ENCODE measurements at places on chromosomes 1 and 21. TPM values are rescaled to one million over a fixed set of nuclear protein-coding genes. Genes with fewer than 3 reads are reported as not detected.

- DNase-seq = no peak
Measured at GRCh38 chr1:69230208-69230607, 337.5 kb upstream of the LRRC7 start.

DNA sequence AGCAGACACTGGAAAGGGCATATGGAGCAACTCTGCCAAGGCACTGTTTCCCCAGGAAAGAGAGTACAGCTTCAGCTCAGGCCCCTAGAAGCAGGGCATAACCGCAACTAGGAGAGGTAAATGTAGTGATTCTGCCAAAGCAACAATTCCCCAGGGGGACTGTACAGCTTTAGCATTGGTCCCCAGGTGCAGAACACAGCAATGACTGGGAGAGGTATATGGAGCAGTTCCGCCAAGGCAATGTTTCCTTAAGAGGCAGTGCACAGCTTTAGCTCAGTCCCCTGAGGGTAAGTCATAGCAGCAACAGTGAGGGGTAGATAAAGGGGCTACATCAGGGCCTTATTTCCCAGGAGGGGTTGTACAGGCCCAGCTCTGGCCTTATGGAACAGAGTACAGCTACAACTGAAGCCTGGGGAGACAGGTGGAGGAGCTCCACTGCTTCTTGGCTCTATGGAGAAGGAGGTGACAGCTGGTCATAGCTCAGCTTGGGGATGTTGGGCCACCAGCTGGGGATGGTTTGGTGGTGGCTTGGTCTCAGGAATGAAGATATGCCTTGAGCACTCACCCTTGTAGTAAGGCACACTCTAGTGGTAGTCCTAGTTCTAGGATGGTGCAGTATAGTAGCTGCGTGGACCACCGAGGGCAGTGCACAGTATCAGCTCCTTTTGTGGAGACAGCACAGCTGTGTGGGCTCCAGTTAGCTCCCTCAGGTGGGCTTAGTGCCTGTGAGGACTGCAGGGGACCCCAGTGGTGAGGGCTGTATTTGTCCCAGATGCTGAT lies 582.7 kb downstream of the PTPRC start:
- DNase-seq = no peak

GRCh38 chr1:176801514-176802020 lies 338.6 kb downstream of the PAPPA2 start:
- DNase-seq = no peak

GRCh38 chr1:228211531-228212414 lies 3.9 kb downstream of the OBSCN start:
- no peak for DNase-seq

- DNase-seq = no peak
Measured at GRCh38 chr1:162573136-162573535, 11.6 kb downstream of the UAP1 start.

- no peak for DNase-seq
Measured at GRCh38 chr1:11053758-11054137, 6.1 kb downstream of the SRM start.

DNA sequence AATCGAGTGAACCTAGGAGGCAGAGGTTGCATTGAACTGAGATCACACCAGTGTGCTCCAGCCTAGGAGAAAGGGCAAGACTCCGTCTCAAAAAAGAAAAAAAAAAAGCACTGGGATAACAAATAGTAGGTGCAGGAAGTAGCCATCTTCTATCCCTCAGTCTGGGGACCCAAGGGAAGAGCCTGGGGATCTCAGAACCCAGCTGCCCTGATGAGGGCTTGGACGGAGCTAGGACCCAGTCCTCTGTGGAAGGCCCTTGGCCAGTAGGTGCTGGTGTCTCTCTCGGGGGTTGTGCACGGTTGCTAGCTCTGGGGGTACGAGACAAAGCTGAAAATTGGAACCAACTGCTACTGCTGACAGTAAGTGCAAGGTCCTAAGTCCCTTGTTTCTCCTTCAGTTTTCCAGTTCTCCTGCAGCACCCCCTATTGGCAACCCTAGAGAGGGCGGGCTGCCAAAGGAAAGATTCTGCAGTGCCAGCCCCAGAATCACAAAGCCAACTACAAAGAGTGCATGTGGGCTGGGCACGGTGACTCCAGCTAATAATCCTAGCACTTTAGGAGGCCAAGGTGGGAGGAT lies 57.6 kb upstream of the KIF1B start:
- DNase-seq = peak; percentile 25

DNA sequence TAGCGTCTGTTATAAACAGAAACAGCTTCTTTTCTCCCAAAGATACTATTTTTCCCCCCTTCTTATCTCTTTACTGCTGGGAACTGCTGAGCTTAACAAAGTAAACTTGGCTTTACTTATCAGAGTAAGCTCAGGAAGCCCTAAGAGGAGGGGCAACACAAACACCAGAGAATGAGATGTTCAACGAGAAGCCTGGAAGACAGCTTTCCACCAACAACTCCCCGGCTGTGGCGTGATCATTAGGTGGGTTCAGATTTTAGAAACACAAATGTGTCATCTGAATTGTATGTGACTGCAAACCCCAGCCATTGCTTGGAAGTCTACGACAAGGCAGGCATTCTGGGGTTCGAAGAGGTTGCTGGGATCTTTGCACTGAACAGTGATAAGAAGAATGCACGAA lies 181.2 kb upstream of the ESRRG start:
- DNase-seq = no peak

GRCh38 chr1:233424779-233425178 lies 97.3 kb downstream of the MAP3K21 start:
- no peak for DNase-seq

DNA sequence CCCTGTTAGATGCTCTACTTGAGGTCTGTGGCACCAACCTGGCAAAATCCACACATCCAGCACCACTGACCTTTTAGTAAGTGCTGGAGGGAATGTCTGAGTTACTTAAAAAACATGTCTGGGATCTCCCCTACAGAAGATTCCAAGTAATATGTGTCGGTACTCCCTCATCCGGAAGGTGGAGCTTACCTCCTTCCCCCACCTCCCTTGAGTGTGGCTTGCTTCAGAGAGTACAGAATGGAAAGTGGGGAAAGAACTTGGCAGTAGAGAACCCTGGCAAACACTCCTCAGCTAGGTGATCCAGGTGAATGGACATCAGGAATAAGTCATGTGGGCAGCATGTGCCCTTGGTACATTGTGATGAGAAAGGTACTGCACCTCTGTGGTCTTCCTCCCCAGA lies 49.0 kb upstream of the BCAR3 start:
- DNase-seq = no peak

- no peak for DNase-seq
Measured at GRCh38 chr1:238489006-238489405, 598.3 kb upstream of the ZP4 start.

DNA sequence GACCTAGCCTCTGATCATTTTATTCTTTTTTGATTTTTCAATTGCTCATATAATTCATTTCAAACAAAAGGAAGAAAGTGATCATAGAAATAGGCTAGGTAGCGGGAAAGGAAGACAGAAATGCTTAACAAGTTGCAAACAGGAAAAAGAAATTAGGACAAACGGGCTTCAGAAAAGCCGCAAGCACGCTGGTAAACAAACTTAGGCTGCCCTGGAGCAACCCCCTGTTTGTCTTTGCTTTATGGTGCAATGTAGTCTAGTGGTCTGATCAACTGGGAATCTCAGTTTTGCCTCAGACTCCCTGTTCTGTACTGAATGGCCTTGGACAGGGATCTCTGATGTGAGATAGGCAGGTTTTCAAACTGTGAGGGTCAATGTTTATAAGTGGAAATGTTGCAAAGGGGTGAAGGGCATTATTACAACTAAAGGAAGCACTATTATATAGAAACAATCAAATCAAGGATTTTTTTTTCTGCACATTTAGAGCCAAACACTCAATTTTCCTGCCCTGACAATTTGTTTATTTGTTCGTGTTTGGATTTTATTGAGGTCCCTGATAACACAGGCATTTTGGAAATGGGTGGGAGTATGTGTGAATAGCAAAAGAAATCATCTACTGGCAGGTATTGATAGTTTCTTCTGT lies 146.8 kb upstream of the NRIP1 start:
- DNase-seq = no peak

DNA sequence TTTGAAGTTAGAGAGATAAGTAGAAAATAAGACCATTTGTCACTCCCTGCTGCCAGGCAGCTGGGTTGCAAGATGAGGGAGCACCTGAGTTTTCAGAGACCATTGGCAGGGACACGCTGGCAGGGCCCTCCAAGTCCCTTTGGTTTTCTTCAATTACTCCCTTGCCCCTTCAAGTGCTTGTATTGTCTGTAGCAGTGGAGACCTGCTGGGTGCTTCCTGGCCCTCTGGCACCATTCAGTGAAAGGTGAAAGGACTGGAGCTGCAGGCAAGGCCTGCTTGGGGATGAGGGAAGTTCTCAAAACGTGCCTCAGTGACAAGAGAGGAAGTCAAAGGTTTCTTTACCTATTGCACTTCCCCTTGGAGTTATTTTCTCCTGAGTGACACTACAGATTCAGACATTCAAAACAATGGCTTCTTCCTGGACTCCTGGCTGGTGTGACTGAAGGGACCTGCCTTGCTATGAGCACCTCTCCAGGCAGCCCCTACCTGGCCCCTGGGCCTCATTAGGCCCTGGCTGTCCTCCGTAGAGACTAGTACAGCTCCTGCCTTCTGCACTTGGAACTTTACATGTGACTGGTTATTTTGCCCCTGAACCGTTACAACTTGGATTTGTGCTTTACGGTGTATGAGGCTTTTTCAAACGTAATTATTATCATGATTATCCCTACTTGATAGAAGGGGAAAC lies 100.1 kb downstream of the C1orf21 start:
- no peak for DNase-seq

GRCh38 chr1:33072707-33073106 lies 8.2 kb upstream of the AZIN2 start:
- DNase-seq = no peak

DNA sequence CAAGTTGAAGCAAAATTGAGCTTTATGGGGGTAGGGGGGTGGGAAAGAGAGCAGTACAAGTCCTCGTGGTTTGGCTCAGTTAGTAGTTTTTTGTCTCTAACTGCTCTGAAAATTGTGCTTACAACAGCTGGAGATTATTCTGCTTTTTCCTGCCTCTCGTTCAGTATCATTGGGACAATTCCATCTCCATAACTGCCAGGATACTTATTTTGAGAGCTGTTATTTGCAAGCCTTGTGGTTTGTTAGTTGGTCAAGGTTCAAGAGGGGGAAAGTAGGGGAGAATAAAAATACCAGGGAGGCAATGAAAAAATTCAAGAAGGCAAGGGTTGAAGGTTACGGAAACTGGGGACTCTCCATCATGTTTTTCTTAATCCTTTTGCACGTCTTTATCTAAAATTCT lies 811.8 kb upstream of the ADGRL2 start:
- DNase-seq = no peak

DNA sequence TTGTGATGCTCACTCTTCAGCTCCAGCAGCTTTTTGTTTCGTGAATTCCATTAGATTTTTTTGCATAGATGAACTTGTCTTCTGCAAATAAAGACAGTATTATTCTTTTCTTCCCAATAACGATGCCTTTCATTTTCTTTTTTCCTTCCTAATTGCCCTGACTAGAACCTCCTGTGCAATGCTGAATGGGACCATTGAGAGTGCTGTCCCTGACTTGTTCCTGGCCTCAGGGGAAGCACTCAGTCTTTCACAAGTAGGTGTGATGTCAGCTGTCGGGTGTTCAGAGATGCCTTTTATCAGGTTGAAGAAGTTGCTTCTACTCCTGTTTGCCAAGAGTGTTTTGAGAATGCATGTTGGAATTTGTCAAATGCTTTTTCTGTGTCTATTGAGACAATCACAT lies 64.3 kb upstream of the ADARB1 start:
- DNase-seq = no peak

GRCh38 chr1:160552425-160552824 lies 26.9 kb downstream of the CD84 start:
- DNase-seq = no peak

DNA sequence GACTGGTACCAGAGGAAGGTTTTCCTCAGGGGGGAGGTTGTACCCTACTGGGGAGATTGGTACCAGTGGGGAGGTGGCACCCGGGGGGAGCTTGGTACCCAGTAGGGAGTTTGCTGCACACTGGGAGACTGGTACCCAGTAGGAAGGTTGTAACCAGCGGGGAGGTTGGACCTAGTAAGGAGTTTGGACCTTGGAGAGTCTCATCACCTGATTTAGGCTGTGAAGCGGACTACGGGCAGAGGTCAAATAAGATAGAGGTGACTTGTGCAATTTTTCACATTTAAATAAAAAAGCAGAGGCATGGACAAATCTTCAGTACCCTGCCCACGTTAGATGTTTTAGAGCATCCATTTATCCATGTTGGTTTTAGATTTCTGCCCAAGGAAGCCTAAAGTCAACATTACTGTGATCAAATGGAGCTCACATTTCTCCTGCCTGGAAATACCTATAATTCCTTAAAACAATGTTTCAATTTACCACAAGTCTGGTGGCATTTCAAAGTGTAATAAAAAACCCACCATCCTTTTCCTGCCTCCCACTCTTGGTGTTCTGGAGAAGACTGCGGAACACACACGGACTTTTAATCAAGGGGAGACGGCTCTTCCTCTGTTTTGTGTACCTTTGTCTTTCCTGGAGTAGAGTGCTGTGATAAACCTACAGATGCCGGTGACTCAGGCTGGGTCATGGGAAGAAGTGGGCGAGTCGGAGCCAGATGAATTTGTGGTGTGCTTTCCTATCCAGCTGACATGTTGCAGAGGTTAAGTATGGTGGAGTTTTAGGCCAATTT lies 36.2 kb upstream of the MRPS6 start:
- DNase-seq = no peak

DNA sequence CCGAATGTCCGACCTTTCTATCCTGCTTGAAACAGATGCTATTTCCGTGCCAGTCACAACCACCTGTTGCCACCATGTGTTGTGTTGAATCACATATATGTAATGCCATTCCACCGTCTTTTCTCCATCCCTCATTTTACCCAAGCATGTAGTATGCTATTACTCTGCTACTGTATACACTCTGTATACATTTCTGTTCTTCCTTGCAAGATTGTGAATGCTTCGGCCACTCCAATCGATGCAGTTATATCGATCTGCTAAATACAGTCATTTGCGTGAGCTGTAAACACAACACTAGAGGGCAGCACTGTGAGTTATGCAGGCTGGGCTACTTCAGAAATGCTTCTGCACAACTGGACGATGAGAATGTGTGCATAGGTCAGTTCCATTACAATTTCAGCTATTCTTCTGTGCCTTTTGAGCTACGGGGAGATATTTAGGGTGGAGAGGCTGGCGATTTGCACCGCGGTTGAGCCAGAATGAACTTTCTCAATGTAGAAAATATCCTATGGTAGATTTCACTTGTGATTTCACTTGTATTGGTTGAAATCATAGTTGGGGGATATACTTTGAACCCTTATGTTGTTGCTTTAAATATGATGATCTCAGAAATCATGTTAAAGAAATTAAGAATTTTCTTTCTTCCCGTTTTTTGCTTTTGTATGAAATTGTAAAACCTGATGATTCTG lies 289.8 kb downstream of the NTNG1 start:
- DNase-seq = no peak

GRCh38 chr1:8202182-8202905 lies 115.6 kb upstream of the SLC45A1 start:
- no peak for DNase-seq

- DNase-seq = no peak
Measured at GRCh38 chr1:52139817-52140540, 1.9 kb upstream of the ZFYVE9 start.

BRDT gene
- not detected for polyA plus RNA-seq

CRYZL1 gene
- polyA plus RNA-seq = 33.0 TPM

OR2L2 gene
- polyA plus RNA-seq = 0.36 TPM

DYRK3 gene
- polyA plus RNA-seq = not detected

ADAMTS5 gene
- polyA plus RNA-seq = not detected

TEX38 gene
- polyA plus RNA-seq = 0.32 TPM

PPFIA4 gene
- not detected for polyA plus RNA-seq

S100A1 gene
- polyA plus RNA-seq = not detected

TMED5 gene
- polyA plus RNA-seq = 17.6 TPM

ITLN2 gene
- polyA plus RNA-seq = not detected

RPTN gene
- not detected for polyA plus RNA-seq

All from naive thymus-derived CD4-positive, alpha-beta T cell (primary cell).